ENCODE measurements at places on chromosomes 13 and 19. TPM values are rescaled to one million over a fixed set of nuclear protein-coding genes. Genes with fewer than 3 reads are reported as not detected.

LPAR2 gene
- total RNA-seq = 5.8 TPM

STAP2 gene
- total RNA-seq = 3.0 TPM

ZNF43 gene
- total RNA-seq = 8.7 TPM

DNA sequence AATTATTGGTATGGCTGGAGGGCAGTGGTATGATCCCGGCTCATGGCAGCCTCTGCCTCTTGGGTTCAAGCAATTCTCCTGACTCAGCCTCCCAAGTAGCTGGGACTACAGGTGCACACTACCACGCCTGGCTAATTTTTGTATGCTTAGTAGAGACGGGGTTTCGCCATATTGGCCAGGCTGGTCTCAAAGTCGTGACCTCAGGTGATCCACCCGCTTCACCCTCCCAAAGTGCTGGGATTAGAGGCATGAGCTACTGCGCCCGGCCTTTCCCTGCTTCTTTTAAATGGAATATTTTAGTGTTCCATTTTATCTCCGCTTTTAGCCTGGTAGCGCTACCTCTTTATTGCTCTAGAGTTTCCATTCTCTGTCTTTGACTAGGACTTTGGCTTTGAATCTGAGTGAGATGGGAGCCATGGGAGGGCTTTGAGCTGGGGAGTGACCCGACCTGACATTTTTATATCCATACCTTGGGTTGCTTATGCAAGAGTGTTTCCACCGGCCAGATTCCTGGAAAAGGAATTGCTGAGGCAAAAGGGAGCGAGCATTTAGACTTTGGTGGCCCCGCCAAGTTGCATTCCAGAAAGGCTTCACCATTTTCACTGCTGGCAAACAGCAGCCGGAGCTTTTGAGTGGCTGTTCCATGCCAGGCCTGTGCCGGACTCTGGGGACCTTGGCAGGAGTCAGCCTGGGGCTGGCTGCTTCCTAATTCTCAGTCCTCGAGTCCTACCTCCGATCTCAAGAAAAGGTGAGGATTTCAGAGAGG lies 22.9 kb downstream of the BICRA start:
- DNase-seq = no peak

DNA sequence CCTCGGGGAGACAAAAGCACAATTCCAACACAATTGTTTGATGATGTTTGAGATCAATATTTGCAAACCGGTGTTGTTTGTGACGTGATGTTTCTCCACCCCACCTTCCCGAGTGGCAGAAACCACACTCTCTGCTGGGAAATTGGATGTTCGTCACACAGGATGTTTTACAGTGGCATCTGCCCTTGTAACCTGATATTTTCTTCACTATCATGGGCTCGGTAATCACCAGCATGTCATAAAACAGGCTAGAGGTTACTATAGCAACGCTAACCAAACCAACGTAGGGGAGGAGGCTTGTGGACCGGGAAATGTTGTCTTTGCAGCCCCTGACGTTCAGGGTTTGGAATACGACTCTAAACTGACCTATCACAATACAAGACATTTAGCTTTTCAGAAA lies 454.5 kb downstream of the IRS2 start:
- DNase-seq = no peak

GRCh38 chr19:18135712-18136584 lies 17.0 kb upstream of the PIK3R2 start:
- no peak for DNase-seq

All from mesenteric fat pad (tissue), 1 donor.